Fibroblast of skin of back (primary cell): ENCODE measurements at places on chromosomes 1 and 21.

DNA sequence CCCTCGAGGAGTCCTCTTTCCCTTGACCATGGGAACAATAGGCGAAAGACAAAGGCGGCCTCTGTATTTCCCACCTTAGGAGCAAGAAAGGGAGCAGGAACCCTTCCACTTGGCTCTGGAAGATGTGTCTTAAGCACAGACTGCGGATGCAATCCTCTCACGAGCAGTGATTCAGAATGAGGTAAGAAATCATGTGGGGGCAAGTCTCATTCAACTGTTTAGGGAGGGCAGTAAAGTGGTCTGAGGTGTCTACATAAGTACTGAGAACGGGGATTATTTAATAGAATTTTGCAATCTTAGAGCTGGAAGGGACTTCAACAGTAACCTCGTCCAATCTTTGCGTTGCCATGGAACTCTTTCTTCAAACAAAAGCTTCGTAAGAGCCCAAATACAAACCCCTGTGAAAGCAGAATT lies 1.6 kb upstream of the DYRK3 start:
- peak; percentile 53 for DNase-seq

GRCh38 chr1:9025449-9025848 lies 774 bp downstream of the SLC2A7 start:
- DNase-seq, result no peak

DNA sequence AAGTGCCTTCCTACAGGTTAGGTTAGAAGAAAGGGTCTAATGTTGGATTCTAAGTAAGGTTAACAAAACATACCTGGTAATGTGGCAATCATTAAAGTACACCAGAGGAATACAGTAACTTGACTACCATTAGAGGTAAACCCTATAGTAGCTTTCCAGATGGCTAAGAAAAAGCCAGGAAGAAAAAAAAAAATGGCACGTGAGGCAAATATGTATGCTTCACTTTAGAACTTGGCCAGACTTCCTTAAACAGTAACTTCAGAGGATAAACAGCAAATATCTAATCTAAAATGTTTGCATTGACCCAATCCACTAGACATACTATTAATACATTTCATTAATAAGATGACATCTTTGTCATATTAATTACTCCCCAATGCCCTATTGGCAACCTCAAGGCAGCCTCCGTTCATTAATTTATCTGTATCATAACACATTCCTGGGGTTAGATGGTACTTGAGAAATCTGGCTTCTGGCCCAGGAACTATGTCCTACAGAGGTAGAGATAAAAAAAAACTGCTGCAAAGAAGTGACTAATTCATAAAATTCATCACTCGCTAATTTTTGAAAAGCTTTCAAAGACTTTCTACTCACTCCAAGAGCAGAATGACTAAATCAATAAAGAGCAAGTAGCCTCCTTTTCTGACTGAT lies 5.8 kb downstream of the DCAF8 start:
- DNase-seq, result peak; percentile 75

GRCh38 chr1:108962681-108963051 lies 618 bp downstream of the CLCC1 start:
- peak; percentile 0 for DNase-seq

- DNase-seq, result no peak
Observed at GRCh38 chr1:245809361-245809760, 654.6 kb downstream of the KIF26B start.

GRCh38 chr1:115810609-115811008 lies 30.3 kb downstream of the NHLH2 start:
- DNase-seq, result no peak

DNA sequence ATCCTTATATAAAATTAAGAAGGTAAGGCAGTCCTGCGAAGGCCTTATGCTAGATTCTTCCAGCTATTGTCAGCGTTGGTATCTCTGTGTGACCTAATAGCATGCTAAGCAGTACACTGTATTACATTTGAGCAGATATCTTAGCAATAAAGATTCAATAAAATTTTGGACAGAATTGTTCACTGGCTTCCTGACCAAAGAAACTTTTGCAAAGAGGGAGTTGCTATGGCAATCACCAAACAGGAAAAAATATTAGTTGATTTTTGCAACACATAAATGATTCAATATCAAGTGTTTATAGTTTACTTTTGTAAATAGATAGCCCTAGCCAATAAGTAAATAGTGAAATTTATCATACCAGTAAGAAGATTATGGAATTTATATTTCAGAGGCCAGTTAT lies 31.0 kb upstream of the PLEKHO1 start:
- DNase-seq, result no peak

- no peak for DNase-seq
Observed at GRCh38 chr1:111756124-111756513, 418 bp downstream of the DDX20 start.

DNA sequence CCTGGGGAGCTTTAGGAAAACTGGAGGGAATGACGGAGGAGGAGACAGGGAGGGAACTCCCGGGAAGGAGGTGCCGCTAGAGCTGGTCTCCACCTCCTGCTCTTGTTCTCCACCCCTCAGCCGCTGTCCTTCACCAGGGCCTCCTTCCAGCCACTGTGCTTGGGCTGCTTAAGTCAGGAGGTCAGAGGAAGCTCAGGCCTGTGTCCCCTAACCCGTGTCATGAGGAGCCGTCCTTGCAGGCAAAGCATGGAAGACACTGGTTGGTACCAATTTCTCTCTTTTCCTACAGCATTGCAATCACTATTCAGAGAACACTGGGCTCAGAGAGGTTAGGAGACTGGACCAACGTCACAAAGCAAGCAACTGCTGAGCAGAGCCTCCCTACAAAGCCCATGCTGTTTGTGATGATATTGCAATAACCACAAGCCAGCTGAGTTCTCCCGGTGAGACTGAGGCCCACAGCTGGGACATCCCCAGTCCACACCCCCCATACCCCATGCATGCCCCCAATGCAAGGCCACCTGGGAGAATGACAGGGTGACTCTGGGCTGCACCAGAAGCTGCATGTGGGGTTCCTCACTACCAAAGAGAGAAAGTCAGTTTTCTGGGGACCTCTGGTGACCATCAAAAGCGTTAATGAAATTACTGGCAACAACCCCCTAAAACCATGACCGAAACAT lies 427.5 kb downstream of the NPHP4 start:
- DNase-seq, result no peak

GRCh38 chr1:32060914-32061313 lies 11.8 kb upstream of the TMEM39B start:
- no peak for DNase-seq

DNA sequence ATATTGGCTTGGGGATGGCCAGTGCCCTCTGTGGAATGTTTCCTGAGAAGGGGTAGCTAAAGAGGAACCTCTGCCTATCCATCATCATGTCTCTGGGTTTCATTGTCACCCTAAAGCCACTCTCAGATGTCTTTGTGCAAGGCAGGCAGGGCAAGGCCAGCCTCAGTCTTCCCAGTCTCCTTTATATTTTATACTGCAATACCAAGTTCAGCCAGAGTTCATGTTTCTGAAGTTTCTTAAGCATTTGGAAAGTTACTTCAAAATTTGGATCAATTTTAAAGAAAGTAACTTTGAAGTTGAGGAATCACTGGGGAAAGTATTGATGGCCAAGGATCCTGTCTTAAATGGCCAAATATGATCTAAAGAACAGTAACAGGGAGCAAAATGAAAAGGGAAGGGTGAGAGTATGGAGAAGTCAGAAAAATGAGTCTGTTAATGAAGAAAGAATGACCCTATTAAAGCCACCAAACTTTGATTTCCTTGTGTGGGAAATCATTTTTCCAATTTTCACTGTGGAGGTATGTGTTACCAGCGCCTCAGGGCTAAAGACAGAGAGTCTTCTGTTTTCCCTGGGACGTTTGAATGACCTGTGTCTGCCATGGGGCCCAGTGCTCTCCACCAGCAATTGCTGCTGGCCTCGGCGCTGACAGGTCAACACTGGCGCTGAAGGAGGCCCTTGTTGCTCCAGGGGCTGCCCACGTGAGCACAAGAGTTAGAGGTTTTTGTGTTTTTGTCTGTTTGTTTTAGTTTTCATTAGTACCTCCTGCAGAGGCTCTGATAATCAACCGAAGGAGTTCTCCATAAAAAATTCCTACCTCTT lies 93.9 kb downstream of the ATP5PO start:
- no peak for DNase-seq

GRCh38 chr1:174743654-174744561 lies 255.8 kb upstream of the CACYBP start:
- DNase-seq, result peak; percentile 43

GRCh38 chr21:44537930-44538911 lies 1.8 kb downstream of the KRTAP10-1 start:
- DNase-seq, result no peak

GRCh38 chr1:3548156-3548893 lies 63.0 kb downstream of the MEGF6 start:
- DNase-seq, result peak; percentile 87

GRCh38 chr1:25128121-25128621 lies 104.1 kb downstream of the SYF2 start:
- DNase-seq, result peak; percentile 79

DNA sequence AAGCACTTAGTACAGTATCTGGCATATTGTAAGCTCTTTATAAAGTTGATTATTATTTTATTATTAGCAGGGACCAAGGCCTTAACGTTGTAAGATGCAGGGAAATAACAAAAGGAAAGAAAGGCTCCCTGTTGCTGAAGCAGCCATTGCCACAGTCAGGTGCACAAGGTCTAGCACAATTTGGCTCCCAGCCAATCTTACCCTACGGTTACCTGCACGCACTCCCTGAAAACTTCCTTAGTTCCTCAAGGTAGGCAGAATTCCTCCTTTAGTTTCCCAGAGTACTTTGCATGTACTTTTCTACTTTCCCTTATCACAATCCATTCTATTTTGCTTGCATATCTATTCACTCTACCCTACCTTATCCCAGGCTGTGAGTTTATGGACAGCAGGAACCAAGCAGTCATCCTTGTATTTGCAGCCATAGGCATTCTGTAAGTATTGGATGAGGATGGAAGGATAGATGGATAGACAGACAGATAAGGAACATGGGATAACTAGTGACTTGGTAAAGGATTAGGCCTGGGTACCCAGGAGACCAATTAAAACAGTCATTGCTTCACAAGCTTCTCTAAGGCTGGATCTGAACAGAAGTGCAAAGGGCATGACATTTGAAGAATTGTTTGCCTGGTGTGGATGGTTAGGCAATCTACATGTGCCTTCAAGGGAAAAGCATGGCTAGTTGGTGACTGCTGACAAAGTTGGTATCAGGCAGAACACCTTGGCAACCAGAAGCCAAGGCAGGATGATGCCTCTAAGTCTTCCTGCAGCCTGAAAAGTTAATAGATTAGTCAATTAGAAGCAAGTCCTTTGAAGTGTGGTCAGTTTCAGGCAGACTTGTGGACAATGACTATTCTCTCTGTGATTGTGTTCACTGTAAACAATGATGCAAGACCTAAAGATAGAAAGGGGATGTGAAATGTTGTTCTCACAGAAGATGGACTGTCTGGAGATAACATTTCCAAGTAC lies 20.8 kb upstream of the JAK1 start:
- DNase-seq, result no peak

DNA sequence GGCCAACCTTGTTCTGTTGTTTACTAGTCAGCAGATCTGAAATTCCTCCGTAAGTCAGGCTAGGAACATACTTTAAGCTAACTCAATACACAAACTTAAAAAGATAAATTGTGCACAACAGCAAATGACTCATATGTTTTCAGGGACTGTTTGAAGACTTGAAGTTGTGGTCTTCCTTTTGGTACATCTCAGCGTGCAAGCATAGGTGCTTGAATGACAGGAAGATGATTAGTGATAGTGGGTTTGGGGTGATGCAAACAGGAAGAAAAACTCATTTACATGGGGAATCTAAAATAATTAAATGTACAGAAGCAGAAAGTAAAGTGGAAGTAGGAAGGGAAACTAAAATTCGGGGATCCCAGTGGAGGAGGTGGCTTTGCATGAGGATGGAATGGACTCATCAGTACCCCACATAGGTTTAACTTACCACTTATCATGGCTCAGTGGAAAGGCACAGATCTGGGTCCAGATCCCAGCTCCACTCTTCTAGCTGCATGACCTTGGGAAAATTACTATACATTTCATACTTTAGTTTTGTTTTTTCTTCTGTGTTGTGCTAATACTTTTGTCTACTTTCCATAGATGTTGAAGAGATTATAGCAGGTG lies 122.3 kb downstream of the XCL2 start:
- no peak for DNase-seq

- DNase-seq, result no peak
Observed at GRCh38 chr1:161357073-161357472, 10.6 kb downstream of the CFAP126 start.

GRCh38 chr1:115062542-115063004 lies 26.7 kb downstream of the TSPAN2 start:
- DNase-seq, result peak; percentile 30

GRCh38 chr1:114130846-114131525 lies 22.7 kb downstream of the SYT6 start:
- DNase-seq, result no peak

- DNase-seq, result peak; percentile 19
Observed at GRCh38 chr21:44789880-44790279, 11.7 kb downstream of the UBE2G2 start.

DNA sequence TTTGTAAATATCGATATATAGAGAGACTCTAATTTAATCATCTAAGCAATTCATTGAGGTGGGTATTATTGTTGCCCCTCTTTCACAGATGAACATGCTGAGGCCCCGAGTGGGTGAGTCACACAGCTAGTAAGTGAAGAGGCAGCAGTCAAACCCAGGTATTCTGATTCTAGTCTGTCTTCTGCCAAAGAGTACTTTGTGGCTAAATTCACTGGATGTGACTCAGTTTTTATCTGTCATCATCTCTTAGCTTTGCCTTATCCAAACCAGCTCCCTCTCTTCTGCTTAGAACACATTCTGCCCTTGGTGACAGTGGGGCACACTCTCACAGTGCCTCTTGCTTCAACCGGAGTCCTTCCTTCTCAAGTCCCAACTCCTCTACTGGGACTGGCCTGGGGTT lies 11.5 kb downstream of the FCRL5 start:
- no peak for DNase-seq

DNA sequence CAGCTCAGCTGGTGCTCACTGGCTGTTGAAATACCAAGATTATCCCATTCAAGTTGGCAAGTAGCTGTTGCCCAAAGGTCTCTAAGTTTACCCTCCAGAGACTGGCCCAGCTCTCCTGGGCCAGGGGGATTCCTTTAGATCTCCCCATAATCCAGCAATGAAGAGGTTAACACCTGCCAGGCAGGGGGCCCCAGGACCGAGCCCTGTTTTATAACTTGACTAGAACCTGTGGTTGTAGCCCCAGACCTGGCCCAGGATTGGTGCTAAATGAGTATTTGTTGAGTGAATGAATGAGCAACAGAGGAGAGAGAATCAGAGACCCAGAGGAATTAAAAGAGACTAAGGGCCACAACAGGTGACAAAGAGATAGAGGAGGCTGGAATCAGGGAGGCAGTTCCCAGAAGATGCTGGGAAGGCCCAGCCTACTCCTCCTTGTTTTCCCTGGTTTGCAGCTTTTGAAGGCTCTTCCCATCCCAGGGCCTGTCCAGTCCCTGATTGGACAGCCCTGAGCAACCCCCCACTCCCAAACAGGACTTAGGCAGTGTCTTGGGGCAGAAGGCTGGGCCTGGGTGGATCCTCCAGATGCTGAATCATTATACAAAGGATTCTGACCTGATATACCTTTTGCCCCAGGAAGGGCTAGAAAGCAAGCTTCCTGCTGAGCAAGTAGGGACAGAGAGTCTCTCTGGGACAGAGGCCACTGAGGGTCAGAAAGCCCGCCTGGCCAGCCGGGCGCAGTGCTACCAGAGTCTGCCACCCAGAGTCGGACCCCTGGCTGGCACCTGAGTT lies 2.4 kb upstream of the RHBG start:
- no peak for DNase-seq
